Aorta (tissue), 5 donors: ENCODE measurements at places on chromosomes 6 and 20. TPM values are rescaled to one million over a fixed set of nuclear protein-coding genes. Genes with fewer than 3 reads are reported as not detected.

GRCh38 chr6:29071831-29072723 lies 15.0 kb downstream of the OR2B3 start:
- DNase-seq: no peak
- H3K27me3 ChIP-seq: no peaks in the 10 kb centered on the region
- no peaks in the 10 kb centered on the region for H3K36me3 ChIP-seq
- no peak overlapping the region for H3K27ac ChIP-seq

- H3K36me3 ChIP-seq: peaks cover 2% of the 10 kb centered on the region
- no peak overlapping the region for H3K4me3 ChIP-seq
- H3K27me3 ChIP-seq: no peaks in the 10 kb centered on the region
- H3K4me1 ChIP-seq: peaks cover 6% of the 10 kb centered on the region
Measured at GRCh38 chr6:148398678-148399077, 56.0 kb downstream of the SASH1 start.

DNA sequence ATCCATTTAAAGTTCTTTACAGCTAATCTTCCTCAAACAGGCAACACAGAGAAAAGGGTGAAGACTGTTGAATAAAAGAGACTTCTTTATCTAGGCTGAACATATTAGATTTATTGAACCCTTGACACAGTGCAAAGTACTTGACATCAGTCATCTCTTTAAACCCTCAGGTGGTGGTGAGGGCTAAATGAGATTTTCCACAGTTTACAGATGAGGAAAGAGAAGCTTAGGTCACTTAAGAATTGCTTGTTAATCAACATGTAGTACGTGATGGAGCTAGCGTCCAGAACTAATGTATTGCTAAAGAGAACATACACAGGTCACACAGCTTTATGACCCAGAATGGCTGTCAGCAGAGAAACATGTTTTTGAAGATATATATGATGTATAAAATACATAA lies 193.4 kb upstream of the LAMP5 start:
- no peaks in the 10 kb centered on the region for H3K36me3 ChIP-seq
- H3K27me3 ChIP-seq: no peaks in the 10 kb centered on the region
- no peak overlapping the region for H3K27ac ChIP-seq
- H3K4me3 ChIP-seq: no peak overlapping the region

GRCh38 chr6:111661541-111662061 lies 55.9 kb upstream of the TRAF3IP2 start:
- no peaks in the 10 kb centered on the region for H3K27me3 ChIP-seq
- no peak overlapping the region for H3K27ac ChIP-seq
- no peaks in the 10 kb centered on the region for H3K36me3 ChIP-seq

Gene FILIP1
- total RNA-seq: 34.4 TPM

Gene BPIFB1
- not detected for total RNA-seq

- no peaks in the 10 kb centered on the region for H3K27me3 ChIP-seq
- no peaks in the 10 kb centered on the region for H3K36me3 ChIP-seq
- no peak overlapping the region for H3K27ac ChIP-seq
- H3K4me1 ChIP-seq: no peaks in the 10 kb centered on the region
- DNase-seq: no peak
- no peak overlapping the region for H3K4me3 ChIP-seq
Measured at GRCh38 chr6:64049736-64050135, 414.1 kb downstream of the PHF3 start.

DNA sequence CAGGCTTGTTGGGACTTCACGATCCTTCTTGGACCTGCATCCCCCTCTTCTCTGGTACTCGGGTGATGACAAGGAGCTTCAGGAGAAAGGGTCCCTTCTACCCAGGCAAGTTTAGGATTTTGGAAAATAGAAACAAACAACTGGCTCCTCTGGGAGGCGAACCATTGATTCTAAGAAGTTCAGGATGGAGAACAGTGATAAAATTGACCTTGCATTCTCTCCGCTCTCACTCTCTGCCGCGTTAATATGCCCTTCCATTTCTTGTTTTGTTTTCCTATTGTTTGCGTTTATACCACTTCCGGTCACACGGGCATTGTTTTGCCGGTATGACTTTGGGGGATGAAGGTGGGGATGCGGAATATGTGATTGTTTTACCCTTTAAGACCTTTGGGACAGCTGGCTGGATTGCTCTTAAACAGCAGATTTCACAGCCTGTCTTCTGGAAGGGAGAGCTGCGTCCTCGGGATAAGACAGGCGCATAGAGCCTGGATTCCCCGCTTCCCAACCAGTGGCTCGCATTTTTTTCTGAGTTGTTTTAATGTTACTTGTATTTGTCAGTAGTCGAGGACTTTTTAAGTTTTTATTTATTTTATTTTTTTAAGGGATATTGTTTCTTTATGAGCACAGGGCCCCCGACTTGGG lies 144.3 kb upstream of the ZNF184 start:
- H3K4me1 ChIP-seq: no peaks in the 10 kb centered on the region
- no peaks in the 10 kb centered on the region for H3K27me3 ChIP-seq
- DNase-seq: no peak
- no peak overlapping the region for H3K27ac ChIP-seq
- no peaks in the 10 kb centered on the region for H3K36me3 ChIP-seq

Gene RAET1L
- total RNA-seq: not detected

GRCh38 chr6:50145125-50145524 lies 95.4 kb upstream of the DEFB112 start:
- H3K4me1 ChIP-seq: no peaks in the 10 kb centered on the region
- no peak overlapping the region for H3K27ac ChIP-seq
- H3K36me3 ChIP-seq: no peaks in the 10 kb centered on the region
- DNase-seq: no peak

- no peaks in the 10 kb centered on the region for H3K4me1 ChIP-seq
- no peaks in the 10 kb centered on the region for H3K27me3 ChIP-seq
- no peak overlapping the region for H3K4me3 ChIP-seq
- no peak overlapping the region for H3K27ac ChIP-seq
Measured at GRCh38 chr6:45655745-45656476, 278.2 kb upstream of the SUPT3H start.
